Pericardium fibroblast (primary cell): ENCODE measurements at places on chromosomes 2 and 18. TPM values are rescaled to one million over a fixed set of nuclear protein-coding genes. Genes with fewer than 3 reads are reported as not detected.

Gene NETO1
- total RNA-seq: not detected in 2 replicates

Gene SLC23A3
- 0.09 and 0.12 TPM in 2 replicates for total RNA-seq

Gene PDIA6
- total RNA-seq: 182 and 274 TPM in 2 replicates

Gene PLGLB1
- 0.93 and 2.0 TPM in 2 replicates for total RNA-seq

Gene ST6GAL2
- total RNA-seq: 1.6 and 2.8 TPM in 2 replicates

Gene ANXA4
- total RNA-seq: 61.2 and 91.4 TPM in 2 replicates

Gene DSEL
- 23.8 and 32.3 TPM in 2 replicates for total RNA-seq

Gene GRHL1
- 0.09 TPM in 1 of 2 replicates, not detected in the other for total RNA-seq

Gene SPC25
- 0.09 and 0.35 TPM in 2 replicates for total RNA-seq

Gene KCNJ13
- total RNA-seq: not detected in 2 replicates

Gene BOLL
- total RNA-seq: not detected in 2 replicates

Gene TCF7L1
- total RNA-seq: 2.1 and 3.0 TPM in 2 replicates

Gene MEP1B
- total RNA-seq: not detected in 2 replicates

Gene VWC2L
- total RNA-seq: not detected in 2 replicates

Gene VAMP8
- 5.8 TPM in 1 of 2 replicates, not detected in the other for total RNA-seq

Gene G6PC2
- not detected in 2 replicates for total RNA-seq

Gene PELI1
- total RNA-seq: 3.3 and 9.6 TPM in 2 replicates

Gene PFN4
- total RNA-seq: 0.68 TPM in 1 of 2 replicates, not detected in the other

Gene RUFY4
- total RNA-seq: not detected in 2 replicates

Gene ALKAL2
- total RNA-seq: 0.09 and 1.3 TPM in 2 replicates

Gene KIF1A
- under 0.01 TPM in 1 of 2 replicates, not detected in the other for total RNA-seq

Gene ANKRD30BL
- not detected in 2 replicates for total RNA-seq

Gene ZSWIM2
- total RNA-seq: not detected in 2 replicates

Gene SERPINB13
- not detected in 2 replicates for total RNA-seq

Gene DOK6
- total RNA-seq: 0.94 and 2.8 TPM in 2 replicates

Gene SCYGR4
- not detected in 2 replicates for total RNA-seq

Gene MAP3K19
- not detected in 2 replicates for total RNA-seq

Gene CXCR2
- total RNA-seq: not detected in 2 replicates

Gene DYTN
- not detected in 2 replicates for total RNA-seq

Gene POTEJ
- total RNA-seq: not detected in 2 replicates

Gene CNDP2
- total RNA-seq: 36.2 and 48.2 TPM in 2 replicates
